ENCODE measurements at places on chromosomes 7 and 10.
A peak's percentile ranks its signal among the peaks of the same experiment; 100 is the strongest.

GRCh38 chr7:76375251-76375650, 16.5 kb upstream of the YWHAG start:
- no peak for DNase-seq

DNA sequence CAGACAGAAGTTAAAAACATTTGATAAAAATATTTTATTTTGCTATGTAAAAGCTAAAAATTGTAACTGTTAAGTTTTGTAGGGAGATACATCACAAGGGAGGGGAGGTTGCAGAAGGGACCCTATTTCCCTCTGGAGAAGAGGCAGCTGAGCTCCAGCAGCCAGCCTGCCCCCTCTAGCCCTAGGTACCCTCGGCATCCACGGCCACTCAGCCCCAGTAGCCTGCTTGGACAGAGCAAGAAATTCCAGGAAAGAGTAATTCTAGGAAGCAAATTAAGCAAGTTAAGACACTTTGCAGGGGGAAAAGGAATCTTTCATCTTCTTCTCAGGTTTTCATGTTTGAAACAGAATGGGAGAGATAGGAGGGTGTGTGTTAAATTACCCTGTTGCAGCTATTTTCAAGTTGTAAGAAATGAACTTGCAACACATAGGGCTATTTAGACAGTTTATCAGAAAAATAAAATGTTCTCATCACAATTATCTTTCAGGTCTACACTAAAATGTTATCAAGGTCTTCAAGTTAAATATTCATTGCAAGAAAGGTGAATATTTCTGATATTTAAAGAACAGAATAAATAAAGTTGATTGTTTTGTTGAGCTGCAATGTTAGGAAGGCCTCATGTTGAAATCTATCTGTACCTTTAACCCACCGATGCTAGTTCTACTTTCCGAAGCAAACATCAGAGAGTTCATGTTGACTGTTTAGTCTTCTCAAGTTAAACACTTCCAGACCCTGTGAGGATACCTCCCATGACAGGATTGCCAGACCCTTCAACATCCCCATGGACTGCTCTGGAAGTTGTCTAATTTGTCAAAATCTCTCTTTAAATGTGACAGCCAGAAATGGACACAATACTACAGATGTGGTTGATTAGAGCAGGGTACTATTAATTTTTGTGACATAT, 5.5 kb downstream of the SGCE start:
- no peak for DNase-seq

- DNase-seq, result no peak
Observed at GRCh38 chr7:142754681-142755575, 5.7 kb downstream of the PRSS1 start.

GRCh38 chr10:124872681-124873080, 69.2 kb upstream of the ZRANB1 start:
- no peak for DNase-seq

- no peak for DNase-seq
Observed at GRCh38 chr7:1247527-1248041, 14.9 kb downstream of the UNCX start.

DNA sequence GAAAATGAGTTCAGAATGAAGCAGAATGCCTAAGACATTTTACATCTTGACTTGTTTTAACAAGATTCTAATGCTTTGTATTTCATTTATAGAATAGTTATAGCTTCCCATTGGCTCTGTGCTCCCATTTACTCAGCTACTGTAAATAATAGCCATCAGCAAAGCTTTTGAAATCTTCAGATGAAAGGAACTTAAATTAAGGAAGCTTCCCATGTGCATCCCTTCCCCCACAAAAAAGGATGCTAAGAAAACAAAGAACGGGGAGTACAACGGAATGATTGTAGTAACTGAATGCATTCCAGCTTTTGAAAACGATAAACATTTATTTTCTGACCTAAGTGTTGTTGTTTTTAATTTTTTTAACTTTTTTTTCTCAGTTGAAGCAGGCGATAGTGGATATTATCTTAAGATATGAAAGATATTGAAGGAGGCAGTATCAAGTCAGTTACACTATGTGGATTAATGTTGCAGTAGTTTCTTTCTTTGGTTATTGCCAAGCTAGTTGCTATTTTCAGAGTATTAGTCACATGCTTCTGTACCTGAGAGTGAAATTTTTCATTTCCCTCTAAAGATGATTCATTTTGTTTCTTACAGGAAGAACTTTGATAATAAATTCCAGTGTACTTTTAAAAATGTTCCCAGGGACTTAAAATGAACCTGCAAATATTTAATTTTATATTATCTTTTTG, 129.2 kb downstream of the KCND2 start:
- no peak for DNase-seq

DNA sequence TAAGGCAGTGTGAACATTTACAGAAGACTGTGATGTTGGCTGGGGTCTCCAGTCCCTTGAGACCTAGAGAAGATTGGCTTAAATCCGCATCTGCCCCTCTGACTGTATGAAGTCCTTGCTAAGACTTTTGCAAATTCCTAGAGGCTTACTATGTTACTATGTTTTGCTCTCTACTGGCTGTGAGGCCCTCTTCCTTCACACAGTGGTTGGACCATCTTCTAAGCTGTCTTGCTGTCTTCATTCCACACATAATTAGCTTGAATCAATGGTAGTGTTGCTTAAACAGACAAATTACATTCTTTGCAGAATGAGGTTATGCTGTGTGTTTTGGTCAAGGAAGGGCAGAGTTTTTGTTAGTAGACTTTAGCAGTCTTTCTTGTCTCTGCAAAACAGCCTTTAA, 658.0 kb downstream of the TYW1 start:
- DNase-seq, result no peak

DNA sequence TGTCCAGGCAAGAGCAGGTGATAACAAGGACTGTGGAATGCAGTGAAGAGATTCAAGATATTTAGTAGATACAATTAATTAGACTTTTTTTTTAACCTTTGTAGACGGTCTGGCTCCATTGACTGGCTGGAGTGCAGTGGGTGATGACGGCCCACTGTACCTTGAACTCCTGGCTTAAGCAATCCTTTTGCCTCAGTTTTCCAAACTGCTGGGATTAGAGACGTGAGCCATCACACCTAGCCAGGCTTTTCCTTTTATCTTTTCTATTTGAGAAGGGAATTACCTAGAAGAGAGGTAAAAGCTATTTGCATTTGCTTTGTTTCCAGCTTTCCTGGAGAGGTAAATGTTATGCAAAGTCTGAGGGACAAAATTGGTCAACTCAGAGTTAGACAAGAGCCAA, 213.0 kb upstream of the MAGI2 start:
- no peak for DNase-seq

DNA sequence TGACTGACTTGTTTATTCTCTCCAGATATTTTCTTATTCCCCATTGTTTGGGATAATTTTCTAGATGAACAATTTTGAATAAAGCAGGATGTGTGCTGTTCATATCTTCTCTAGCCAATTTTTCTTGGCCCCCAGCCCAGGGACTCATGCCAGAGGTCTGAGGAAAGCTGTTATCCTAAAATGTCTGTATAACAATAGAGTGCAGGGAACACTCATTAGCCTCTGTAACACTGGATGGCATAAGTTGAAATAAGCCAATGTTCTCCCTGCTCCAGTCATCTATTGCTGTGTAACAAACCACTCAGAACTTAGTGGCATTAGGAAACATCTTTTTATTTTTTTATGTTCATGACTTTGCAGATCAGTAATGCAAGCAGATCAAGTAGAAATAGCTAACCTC, 121.7 kb upstream of the TRIM24 start:
- no peak for DNase-seq

GRCh38 chr10:22475651-22476600, 130.6 kb downstream of the SPAG6 start:
- DNase-seq, result peak; percentile 44

GRCh38 chr7:153190452-153190851, 430.9 kb downstream of the ACTR3B start:
- peak; percentile 9 for DNase-seq

GRCh38 chr7:32537760-32538159, 42.5 kb downstream of the AVL9 start:
- no peak for DNase-seq

GRCh38 chr7:1368682-1369571, 90.3 kb downstream of the MICALL2 start:
- peak; percentile 75 for DNase-seq

DNA sequence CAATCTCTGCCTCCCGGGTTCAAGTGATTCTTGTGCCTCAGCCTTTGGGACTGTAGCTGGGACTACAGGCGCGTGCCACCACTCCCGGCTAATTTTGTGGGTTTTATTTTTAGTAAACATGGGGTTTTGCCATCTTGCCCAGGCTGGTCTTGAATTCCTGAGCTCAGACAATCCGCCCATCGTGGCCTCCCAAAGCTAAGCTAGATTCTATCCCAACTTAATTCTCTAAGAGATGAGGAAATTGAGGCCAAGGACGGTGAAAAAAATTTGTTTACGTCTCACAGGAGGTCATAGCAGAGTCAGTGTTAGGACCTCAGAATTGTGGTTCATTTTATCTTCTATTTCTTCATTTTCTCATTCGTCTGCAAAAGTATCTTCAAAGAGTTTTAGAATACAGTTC, 6.1 kb downstream of the CCAR1 start:
- no peak for DNase-seq

DNA sequence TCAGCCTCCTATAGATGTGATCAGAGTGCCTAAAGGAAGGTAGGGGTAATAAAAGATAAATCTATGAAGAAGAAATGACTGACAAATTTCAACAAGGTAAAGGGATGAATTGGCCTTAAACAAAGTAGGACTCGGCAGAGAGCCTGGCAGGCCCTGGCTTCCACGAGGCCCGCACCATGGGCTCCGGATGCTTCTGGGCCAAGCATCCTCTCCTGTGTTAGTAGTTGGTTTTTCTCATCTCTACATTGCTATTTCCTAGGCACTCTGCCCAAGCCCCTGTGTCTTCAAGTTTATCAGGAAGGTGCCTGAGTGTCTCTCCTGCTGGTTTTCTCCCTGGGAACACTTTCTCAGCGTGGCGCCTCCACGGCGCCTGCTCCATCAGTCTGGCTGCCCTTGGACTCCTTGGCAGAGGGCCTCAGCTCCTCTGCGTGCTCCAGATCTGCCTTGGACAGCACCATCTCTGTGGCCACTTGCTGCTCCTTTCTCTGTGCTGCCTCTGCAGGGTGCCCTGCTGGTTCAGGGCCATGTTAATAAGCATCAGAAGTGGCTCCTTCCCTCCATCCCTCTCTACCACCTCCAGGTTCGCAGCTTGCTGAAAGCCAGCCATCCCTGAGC, 413.3 kb upstream of the DPP6 start:
- no peak for DNase-seq

DNA sequence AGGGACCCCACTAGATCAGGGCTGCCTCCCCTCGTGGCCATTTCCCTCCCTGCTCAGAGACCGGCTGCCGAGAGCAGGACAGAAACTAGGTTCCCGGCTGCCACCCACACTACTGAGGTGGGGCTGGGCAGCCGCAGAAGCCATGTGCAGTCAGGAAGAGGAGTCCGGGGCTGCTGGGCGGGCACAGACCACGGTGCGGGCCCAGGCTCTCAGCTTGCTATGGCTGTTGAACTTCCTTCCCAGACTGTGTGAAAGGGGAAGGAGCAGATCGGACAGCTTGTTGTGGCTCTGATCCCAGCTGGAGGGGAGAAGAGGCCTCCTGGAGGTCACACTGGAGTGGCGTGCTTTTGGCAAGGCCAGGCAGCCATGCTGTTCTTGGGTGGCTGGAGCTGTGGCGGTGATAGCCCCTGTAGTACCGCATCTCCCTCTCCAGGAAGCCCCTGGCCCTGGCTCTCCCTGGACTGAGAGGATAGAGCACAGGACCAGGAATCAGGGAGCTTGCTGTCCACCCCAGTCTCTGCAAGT, 56.8 kb downstream of the HK1 start:
- no peak for DNase-seq

- no peak for DNase-seq
Observed at GRCh38 chr7:45703373-45703821, 129.2 kb downstream of the ADCY1 start.

DNA sequence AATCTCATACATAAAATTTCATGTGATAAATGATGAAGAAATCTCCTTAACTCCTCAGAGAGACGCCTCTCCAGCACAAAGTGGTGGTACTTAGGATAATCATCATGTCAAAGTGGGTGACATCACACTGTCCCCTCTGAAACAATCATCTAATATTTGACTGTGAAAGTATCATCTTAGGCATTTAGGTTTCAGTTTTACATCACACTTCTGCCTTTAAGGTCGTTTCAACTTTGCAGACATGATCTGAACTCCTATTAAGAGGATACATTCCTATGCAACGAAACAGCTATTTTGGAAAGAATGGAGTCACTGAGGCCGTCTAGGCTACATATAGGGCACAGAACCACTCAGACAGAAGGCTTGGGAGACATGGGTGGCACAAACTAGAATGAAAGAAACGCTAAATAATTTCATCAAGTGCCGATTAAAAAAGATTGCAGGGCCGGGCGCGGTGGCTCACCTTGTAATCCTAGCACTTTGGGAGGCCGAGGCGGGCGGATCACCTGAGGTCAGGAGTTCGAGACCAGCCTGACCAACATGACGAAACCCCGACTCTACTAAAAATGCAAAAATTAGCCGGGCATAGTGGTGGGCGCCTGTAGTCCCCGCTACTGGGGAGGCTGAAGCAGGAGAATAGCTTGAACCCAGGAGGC, 2.0 kb downstream of the VOPP1 start:
- no peak for DNase-seq

GRCh38 chr10:87068281-87068680, 26.4 kb downstream of the GLUD1 start:
- DNase-seq, result no peak

GRCh38 chr7:113710310-113711096, 208.3 kb downstream of the PPP1R3A start:
- DNase-seq, result peak; percentile 6

- DNase-seq, result no peak
Observed at GRCh38 chr7:99648843-99649242, 31.0 kb downstream of the CYP3A5 start.

DNA sequence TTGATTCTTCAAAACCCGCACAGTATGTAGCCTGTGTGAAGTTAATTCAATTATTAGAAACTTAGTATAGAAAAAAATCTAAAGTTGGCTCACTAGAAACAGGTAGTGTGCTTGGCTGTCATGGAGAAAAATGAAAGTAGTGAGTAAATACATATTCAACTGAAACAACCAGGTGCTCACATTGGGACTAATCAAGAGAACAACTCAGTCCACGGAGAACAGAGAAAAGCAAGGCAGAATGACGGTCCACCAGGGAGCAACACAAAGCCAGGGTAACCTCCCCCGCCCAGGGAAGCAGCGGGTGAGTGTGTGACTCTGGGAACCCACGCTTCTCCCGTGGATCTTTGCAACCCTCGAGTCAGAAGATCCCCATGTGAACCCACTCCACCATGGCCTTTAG, 300.5 kb downstream of the SORCS1 start:
- no peak for DNase-seq

- DNase-seq, result peak; percentile 75
Observed at GRCh38 chr10:103692436-103692951, 162.9 kb downstream of the SH3PXD2A start.

- DNase-seq, result no peak
Observed at GRCh38 chr10:89085153-89085552, 94.6 kb downstream of the FAS start.

GRCh38 chr10:96400465-96400864, 41.7 kb upstream of the OPALIN start:
- DNase-seq, result no peak

GRCh38 chr7:98359395-98359794, 41.5 kb downstream of the BAIAP2L1 start:
- DNase-seq, result no peak

- no peak for DNase-seq
Observed at GRCh38 chr7:1220000-1220726, 12.5 kb upstream of the UNCX start.

GRCh38 chr10:31121757-31122577, 90.3 kb upstream of the ZNF438 start:
- DNase-seq, result no peak
